Pons (tissue), 1 donor: ENCODE measurements at places on chromosomes 5 and 9.

- no peak for DNase-seq
These were observed 11.3 kb downstream of the FOXD1 start for GRCh38 chr5:73437101-73437776.

DNA sequence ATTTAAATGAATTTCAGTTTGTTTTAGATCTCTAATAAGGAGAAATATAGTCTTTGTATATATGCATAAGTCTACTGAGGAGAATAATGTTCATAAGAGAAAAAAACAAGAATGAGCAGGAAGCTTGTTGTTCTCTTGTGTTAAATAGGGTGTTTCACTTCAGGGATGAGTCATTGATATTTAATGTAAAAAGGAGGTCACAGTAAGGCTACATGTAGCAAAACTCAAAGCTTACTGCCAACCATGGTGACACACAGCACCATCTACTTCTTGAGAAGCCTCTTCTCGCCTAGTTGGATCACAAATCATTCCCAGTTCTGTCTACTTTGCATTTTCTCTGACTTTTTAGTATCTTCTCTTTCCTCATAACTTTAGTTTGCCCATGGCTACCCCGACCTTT lies 1466.0 kb upstream of the C9orf72 start:
- no peak for DNase-seq

DNA sequence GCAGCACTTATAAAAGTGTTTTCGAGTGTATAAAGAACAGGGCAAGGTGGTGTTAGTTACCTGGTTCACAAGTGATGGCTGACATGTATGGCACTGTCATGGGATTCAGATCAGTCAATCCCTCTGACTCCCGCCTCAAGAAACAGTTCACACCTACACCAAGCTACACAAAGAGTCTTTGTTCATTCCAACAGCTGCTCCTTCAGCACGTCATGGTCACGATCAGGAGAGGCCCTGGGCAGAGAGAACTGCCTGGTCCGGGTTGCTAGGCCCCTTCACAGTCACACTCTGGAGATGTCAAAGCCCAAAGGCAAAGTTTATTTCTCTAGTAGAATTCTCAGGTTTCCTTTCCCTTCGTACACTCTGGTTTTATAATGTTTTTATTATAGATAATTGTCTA lies 426.7 kb downstream of the ZSWIM6 start:
- no peak for DNase-seq

DNA sequence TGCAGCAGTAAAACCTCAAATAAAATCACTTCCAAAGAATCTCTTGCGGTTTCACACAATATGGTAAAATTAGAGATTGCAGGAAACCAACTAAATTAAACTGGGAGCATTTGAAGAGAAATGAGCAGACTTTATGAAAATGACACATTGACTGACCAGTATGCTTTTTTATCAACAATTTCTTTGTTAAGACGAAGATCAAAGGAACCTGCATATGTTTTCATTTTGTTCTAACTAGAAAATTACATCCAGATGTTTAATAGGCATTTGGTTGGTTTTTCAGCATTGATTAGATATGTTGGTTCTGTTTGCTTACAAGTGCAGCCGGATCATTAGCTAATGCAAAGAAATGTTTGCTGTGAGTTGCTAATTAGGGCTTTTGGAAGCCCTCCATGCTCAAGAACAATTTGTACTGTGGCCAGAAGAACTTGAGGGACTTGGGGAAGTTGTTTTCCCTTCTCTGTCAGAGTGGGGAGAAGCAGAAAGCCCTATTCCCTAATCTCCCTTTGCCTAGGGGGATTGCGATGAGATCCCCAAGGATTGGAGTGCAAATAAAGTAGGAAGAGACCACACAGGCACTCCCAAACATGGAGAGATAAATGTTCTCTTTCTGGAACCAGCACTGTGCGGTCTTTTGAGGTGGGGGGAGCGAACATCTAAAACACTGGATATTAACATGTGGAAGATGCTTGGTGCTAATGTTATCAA lies 4.5 kb upstream of the TLE1 start:
- no peak for DNase-seq

- DNase-seq: no peak
These were observed 61.6 kb upstream of the SPRY4 start for GRCh38 chr5:142386137-142387023.
